ENCODE measurements at places on chromosomes 13 and 19.

GRCh38 chr19:535017-535835, 3.7 kb downstream of the CDC34 start:
- DNase-seq: no peak

GRCh38 chr13:47004027-47004426, 107.2 kb upstream of the HTR2A start:
- DNase-seq: no peak

GRCh38 chr19:33809960-33810359, 13.3 kb downstream of the KCTD15 start:
- no peak for DNase-seq

DNA sequence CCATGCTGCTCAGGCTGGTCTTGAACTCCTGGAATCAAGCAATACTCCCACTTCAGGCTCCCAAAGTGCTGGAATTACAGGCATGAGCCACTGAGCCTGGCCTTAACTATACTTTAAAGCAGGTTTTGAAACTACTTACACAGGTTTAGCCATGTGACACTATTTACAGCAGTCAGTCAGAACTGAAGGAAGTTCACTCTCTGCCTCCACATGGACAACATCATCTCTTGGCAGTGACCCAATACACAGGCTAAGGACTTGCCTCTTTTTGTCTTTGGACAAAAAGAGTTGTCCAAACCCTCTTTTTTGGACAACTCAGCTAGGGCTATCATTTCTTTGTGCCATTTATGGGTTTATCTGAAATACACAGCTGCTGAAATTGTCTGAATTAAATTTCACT, 89.0 kb upstream of the CLDN10 start:
- no peak for DNase-seq

DNA sequence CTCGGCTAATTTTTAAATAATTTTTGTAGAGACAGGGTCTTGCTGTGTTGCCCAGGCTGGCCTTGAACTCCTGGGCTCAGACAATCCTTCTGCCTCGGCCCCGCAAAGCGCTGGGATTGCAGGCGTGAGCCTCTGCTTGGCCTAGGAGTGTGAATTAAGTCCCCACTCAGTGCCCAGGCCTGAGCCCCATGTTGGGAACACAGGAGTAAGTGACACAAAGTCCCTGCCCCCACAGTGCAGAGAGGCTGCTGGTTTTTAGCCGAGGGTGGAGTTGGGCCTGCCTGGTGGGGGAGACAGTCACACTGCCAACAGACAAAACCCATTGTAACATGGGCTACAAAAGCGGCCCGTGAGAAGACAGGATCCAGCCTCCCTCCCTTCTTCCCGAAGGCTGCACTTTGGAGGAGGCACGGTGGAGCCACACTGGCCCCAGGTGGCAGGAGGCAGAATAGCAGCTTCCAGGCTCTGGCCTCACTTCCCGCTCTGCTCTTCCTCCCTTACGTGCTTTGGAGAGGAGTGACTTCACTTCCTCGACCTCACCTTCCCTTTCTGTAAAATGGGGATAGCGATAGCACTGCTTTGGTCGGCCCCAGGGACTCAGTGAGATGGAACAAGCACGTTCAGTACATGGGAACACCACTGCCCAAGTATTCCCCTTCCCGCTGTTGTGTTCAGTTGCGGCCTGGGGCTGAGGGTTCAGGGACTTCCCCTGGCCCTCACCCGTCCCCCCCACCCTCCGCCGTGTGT, 15.2 kb upstream of the EHD2 start:
- DNase-seq: peak; percentile 39

DNA sequence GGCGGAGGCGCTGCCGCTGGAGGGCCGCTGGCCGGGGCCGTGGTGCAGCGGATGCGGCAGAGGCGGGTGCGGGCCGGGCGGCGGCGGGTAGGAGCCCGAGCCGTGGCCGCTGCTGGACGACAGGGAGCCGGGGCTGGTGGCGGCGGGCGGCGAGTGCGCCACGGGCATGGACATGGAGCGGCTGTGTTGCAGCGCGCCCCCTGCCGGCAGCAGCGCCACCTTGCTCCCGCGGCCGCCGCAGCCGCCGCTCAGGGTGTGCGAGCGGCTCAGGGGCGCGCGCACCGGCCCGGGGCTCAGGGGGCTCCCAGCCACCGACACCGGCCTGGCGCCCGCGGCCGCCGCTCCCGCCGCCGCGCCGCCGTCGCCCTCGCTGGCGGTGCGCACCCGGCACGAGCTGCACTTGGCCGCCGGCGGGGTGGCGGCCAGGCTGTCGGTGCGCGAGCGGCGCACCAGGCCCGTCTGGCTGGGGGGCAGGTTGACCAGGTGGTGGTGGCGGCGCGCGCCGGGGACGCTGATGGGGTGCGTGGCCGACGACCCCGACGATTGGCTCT, 1.7 kb downstream of the IRS2 start:
- peak; percentile 25 for DNase-seq

DNA sequence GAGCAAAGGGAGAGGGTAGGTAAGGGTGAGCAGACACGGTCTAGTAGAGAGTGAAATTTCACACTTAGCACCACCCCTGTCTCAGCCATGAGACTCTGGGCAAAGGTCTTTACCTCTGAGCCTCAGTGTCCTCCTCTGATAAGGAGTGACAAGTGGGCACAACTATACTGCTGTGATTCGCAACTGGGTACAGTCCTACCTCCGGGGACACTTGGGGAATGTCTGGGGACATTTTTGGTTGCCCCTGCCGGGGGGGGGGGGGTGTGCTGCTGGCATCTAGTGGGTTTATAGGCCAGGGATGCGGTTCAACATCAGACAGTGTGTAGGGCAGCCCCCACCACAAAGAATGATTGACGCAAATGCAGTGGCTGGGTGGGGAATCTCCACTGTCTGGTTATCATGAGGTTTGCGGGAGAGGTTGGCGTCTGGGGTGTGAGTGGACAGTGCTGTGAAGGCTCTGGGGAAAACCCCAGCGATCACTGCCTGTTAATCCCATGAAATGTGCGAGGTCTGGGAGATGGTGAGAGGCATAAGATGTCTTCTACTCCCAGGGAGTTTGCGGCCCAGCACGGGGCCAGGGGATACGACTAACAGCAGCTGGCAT, 4.3 kb downstream of the NACC1 start:
- DNase-seq: no peak

- no peak for DNase-seq
Measured at GRCh38 chr13:54750521-54750920, 1721.9 kb downstream of the OLFM4 start.

- no peak for DNase-seq
Measured at GRCh38 chr13:99087954-99088491, 110.2 kb upstream of the DOCK9 start.
